ENCODE measurements at places on chromosomes 16 and 17. TPM values are rescaled to one million over a fixed set of nuclear protein-coding genes. Genes with fewer than 3 reads are reported as not detected.

GRCh38 chr16:58497468-58497867 is 2.5 kb upstream of the NDRG4 start:
- DNase-seq: no peak

DNA sequence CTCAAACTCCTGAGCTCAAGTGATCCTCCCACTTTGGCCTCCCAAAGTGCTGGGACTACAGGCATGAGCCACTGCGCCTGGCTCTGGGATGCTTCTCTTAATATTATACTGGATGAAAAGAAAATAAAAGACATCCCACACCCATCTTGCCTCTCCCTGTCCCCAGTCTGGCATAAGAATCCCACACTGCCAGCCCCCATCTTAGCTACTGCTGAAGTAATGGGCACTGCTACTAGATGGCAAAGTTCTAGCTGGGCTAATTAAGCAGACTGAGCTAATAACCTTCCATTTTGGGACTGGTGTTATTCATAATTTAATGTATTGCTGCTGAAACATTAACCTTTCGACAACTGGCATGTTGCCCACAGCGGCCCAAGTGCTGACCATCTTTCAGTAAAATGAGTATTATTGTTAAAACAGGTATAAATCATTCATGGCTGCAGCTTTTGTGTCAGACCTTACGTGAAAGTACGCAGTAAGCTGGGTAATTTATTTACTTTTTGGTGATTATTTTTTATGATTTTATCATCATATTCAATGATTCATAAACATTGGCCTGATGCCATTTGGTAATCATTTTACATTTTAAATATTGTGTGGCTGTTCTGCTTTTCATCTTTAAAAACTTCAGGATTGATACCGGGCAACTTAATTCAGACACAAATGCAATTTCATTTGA is 47.4 kb upstream of the ZFHX3 start:
- DNase-seq: no peak

GRCh38 chr16:15443753-15444152 is 9.4 kb downstream of the BMERB1 start:
- DNase-seq: no peak

DNA sequence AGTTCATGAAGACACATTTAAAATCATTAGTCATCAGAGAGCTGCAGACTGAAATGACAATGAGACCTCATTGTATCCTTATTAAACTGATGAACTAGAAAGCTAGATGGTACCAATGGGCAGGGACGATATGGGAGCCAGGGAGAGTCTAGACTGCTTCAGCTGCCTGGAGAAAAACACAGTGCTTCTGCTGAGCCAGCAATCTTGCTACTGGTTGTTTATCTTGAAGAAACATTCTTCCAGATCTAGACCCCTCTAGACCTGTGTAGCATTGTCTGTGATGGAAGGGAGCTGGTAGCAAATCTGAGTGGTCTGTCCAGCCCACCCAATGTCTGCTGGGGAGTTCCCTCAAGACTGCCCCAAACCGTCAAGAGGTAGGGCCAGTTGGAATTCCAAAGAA is 2.0 kb upstream of the DRC7 start:
- no peak for DNase-seq

DNA sequence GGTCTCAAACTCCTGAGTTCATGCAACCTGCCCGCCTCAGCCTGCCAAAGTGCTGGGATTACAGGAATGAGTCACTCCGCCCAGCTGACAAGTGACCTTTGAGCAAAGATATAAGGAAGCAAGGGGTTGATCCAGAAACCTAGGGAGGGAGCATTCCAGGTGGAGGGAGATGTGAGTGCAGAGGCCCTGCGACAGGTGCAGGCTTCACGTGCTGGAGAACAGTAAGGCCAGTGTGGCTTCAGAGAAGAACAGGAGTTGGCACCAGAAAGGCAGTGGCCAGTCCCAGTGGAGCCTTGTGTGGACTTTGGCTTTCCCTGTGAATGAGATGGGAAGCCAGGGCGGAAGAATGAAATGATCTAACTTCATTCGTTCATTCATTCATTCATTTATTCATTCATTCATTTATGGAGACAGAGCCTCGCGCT is 73.6 kb upstream of the HAS3 start:
- no peak for DNase-seq

Gene KRTAP4-6
- not detected for total RNA-seq

DNA sequence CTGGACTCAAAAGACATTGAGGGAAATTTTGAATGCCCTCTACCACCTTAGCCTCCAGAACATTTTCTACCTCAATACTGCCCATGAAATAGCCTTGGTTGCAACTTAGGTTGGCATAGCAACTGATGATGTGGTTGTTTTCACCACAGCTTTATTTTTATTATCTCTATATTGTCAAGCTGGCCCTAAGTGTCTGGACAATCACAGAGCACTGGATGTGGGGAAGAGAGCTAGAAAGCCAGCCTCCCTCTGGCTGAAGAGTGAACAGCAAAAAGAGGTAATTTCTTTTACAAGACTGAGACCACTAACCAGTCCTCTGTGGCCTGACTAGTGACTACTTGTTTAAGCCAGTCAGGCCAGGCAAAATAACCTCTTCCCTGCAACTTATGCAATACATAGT is 159.6 kb downstream of the HS3ST2 start:
- DNase-seq: no peak

DNA sequence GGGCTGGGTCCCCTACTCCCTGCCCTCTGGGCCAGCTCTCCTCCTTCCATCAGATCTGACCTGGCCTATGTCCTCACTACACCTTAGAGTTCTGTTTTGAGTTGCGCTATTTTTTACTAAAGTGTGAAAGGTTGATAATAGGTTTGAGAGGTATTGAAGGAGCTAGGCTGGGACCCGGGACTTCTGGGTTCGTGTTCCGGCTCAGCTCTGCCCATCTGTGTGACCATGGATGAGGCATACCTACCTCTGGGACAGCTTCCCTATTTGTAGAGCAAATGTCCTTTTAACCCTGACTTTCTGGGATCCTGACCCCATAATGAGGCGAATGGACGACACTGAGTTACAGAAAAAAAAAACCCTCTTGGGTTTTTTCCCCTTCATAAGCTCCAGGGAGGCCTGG is 36.0 kb downstream of the IL21R start:
- DNase-seq: no peak

GRCh38 chr17:15456972-15457722 is 10.3 kb downstream of the CDRT4 start:
- no peak for DNase-seq

DNA sequence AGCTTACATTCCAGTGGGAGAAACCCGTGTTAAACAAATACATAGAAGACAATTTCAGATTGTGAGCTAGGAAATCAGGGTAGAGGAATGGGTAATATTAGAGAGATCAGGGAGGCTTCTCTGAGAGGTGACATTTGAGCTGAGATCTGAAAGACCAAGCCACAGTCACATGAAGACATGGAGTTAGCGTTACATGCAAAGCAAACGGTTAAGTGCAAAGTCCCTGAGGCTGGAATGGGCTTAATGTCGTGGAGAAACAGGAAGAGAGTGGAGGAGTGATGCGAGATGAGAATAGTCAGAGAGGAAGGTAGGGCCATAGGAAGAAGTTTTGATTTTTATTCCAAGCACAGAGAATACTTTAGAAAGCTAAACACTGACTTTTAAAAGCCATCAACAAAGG is 246.1 kb downstream of the IRX3 start:
- no peak for DNase-seq

DNA sequence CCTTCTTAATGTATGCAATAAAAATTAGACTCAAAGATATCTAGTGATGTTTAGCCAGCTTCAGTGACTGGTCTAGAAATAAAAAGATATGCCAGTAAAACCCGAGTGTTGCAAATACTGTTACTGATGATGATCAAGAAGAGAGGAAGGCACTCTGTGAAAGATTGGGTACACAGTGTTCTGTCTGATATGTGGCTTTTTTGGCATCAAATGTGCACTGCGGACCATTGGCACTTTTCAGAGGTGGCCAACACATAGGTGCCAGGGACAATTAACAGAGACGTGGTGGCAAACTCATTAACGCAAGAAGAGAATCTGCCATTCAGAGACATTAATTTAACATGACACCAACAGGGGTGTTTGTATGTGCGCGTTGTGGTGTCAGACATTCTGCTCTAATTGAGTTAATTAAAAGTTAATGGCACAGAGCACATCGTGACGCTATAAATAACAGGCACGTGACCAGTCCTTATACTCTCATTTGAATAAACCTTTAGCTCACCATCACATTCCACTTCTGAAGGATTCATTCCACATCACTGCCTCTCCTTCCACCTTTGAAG is 549.3 kb upstream of the HSBP1 start:
- no peak for DNase-seq

- no peak for DNase-seq
Measured at GRCh38 chr17:1294157-1294717, 14.8 kb downstream of the TRARG1 start.

DNA sequence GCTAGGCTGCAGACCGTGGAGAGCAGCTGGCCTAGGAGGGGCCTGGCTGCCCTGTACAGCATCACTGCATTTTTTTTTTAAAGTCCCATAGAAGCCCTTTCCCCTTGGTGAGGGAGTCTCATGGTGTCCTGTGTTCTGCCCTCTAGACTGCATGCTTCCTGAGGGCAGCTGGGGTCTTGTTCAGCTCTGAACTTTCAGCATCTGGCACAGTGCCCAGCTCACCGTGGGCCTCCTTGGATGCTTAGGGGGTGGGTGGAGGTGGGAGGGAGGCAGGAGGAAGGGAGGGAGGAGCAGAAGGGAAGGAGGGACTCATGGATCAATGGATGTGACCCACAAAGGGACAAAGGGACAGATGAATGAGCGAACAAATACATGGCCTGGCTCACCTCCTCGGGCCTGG is 63.4 kb upstream of the TMEM97 start:
- DNase-seq: no peak

- no peak for DNase-seq
Measured at GRCh38 chr17:32551186-32551955, 64.6 kb downstream of the CDK5R1 start.

- DNase-seq: no peak
Measured at GRCh38 chr17:37382056-37382455, 6.3 kb downstream of the C17orf78 start.

DNA sequence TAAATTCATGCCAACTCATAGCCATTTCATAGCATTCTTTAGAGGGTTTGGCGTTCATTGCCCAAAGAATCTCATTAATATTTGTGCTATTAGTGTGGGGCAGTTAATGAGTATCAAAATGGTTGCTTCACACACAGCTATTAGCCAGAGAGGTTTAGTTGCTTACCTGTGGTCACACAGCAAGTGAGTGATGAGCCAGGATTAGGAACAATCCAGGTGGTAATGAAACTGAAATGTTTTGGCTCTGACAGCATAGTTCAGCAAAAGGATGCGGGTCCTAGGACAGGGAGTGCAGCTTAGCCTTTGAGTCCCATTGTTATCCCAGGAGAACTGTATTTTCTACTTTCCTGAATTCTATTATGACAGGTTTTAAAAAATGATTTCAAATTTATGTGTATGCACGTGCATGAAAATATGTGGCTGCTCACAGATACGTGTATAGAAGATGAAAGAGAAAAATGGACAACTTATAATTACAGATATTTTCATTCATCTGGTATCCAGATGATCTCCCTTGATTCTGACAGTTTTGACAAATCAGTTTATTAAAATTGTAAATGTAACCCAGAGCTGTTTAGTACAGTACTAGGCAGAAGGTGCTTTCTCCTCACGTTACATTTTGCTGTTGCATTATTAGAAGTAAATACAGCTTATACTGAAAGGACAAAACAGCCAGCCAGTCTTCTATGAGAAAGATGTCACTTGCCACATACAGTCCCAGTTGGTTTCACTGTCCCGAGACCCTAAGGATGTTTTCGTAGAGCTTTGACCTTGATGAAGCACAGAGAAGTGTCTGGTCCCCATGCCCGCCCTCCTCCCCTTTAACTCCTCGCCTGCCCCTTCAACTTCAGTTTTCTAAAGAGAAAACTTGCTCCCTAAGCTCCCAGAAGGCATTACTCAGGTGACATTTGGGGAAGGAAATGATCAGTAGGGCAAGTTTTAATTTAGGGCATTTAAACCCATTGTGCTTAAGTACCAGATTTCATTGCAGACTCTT is 99.8 kb upstream of the TBX2 start:
- peak; percentile 8 for DNase-seq

DNA sequence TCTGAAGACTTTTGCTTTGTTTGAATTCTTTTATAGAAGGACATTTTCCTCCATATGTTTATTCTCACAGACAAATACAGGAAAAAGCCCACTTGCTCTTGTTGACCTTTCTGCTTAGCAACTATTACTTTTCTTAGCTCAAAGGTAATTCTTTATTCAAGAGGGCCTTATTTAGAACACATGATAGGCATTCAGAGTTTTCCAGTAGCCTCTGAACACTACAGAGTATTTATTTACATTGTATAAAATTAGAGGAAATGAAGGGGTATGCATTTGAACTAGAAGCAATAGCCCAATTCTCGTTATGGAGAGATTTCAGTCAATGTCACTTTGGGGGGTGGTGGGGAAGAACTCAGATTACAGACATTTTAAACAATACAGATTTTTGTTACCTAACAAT is 581.7 kb downstream of the KCNJ2 start:
- no peak for DNase-seq

GRCh38 chr17:80501741-80502577 is 25.6 kb upstream of the NPTX1 start:
- no peak for DNase-seq

GRCh38 chr16:89707695-89708094 is 6.2 kb upstream of the SPATA2L start:
- no peak for DNase-seq

DNA sequence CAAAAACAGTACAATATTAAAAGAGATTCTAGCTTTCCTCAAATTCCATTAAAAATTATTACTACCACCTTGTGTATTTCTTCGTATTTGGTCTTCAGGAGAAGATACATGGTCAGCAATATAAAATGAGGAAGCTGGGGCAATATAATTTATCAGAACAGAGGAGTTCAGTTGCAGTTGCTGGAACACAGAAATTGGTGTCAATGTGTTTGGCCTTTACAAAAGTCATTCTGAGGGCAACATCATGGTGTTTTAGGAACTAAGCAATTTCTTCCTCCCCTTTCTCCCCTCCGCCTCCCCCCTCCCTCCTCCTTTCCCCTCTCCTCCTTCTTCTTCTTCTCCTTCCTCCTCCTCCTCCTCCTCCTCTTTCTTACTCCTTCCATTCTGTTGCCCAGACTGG is 102.1 kb downstream of the YPEL2 start:
- DNase-seq: no peak

- DNase-seq: no peak
Measured at GRCh38 chr17:41638941-41639340, 14.6 kb upstream of the KRT17 start.

Gene FBXL19
- 66.8 TPM for total RNA-seq

DNA sequence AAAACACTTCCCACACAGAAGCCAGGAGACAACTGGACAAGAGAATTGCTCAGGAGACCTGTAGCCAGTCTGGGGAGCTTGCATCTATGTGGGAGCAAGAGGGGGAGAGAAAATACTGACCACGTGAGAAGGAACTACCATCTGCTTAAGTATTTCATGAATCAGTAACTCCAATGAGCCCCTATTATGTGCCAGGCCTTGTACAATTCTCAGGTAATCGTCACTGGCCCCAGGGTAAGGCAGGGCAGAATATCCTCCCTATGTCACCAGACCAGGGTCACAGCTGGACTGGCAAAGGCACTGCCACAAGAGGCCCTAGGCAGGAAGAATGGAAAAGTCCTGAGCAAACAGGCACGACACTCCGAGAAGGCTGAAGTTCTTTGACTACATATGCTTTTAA is 25.9 kb downstream of the USP7 start:
- DNase-seq: no peak

- no peak for DNase-seq
Measured at GRCh38 chr17:53191878-53192277, 630.8 kb upstream of the KIF2B start.
